ENCODE measurements at places on chromosomes 4 and X.

DNA sequence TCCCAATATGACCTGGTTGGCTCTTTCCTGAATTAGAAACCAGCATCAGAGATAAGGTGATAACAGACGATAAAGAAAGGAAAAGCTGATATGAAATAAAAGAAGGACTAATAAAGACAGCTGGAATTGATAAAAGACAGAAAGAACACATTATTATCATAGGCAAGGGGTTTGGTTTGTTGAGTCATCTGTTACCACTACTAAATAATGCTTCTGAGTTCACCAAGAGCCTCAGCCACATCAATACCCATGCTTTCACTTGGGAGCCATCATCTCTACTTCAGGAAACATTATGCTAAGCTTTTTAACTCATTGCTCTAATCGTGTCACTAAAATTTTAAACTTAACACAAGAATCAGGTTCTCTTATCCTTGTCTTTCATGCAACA is 27.6 kb downstream of the ANXA5 start:
- no peak for DNase-seq

DNA sequence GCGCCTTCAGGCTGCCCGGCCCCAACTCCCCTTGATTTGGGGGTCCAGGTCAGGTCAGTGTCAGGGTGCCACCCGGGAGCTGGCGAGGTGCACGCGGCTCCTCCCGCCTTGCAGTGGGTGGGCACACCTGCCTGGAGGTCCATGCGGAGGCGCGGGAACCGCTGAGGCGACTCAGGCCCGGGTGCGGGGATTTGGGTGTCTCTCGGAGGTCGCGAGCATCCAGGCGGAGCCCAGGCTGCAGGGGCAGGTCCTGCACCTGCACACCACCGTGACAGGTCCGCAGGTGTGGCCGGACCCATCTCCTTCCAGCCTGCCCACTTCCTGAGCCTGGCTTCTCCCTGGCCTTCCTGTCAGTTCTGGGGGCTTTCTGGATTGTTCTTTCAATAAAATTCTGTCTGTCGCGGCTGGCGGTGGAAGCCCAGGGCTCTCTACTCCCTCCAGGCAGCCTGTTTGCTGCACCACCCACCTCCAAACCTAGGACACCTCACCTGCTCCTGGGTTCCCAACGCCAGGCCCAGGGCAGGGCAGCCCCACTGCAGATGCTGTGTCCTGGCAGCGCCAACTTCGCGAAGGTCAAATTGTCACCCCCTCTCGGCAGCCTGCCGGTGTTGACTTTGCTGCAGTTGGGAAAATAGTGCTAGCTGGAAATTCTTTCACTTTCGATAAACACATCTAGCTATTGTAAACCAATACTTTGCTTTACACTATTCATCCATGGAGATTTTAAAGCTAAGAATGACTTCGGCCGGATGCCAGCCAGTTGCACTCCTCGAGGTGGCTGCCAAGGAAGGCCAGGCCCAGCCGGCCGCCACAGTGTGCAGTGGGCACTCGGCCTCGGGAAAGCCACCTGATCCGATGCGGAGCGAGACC is 35.9 kb downstream of the FGFRL1 start:
- no peak for DNase-seq

DNA sequence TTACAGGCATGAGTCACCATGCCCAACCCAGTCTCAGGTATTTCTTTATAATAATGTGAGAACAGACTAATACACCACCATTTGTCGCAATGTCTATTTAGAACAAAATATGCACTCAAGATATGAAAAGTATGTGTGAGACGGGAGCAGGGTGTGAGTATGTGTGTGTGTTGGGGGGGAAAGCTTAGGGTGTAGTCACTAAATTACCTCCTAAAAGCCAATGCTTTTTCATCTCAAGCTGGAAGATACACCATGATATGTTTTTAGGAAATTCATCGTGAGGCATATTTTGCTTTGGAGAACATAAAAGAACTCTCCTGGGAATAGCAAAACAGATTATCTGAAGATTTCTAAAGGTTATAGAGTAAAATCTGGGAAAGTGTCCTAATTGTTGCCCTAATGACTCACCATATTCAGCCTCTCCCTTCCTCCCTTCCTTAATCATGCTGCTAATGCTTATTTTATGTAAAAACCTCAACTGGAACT is 262.7 kb downstream of the PDHA2 start:
- no peak for DNase-seq

DNA sequence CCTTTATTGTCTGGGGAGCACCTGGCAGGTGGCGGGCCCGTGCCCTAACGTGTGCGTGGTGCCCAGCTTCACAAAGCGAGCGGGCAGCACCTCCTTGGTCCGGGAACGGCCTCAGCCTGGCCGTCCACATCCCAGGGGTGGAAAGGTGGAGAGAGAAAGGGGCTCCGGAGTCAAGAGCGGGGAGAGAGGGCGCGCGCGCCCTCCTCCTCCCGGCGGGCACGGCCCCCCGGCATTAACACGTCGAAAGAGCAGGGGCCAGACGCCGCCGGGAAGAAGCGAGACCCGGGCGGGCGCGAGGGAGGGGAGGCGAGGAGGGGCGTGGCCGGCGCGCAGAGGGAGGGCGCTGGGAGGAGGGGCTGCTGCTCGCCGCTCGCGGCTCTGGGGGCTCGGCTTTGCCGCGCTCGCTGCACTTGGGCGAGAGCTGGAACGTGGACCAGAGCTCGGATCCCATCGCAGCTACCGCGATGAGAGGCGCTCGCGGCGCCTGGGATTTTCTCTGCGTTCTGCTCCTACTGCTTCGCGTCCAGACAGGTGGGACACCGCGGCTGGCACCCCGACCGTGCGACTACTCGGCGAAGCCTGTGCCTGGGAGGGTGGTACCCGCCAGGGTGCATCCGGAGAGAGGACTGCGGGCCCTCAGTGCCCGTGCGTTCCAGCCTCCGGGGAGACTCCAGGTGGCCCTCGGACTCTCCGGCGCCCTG is at the start of gene KIT:
TSS of gene KIT (plus strand) at position 407 of the 701 bp plus-strand sequence. CDS start at position 465, 58 bp downstream.
- peak; percentile 22 for DNase-seq

- no peak for DNase-seq
Observed at GRCh38 chr4:182862921-182863320, 54.3 kb downstream of the DCTD start.
